ENCODE measurements at places on chromosomes 5 and 9.
A peak's percentile ranks its signal among the peaks of the same experiment; 100 is the strongest.

DNA sequence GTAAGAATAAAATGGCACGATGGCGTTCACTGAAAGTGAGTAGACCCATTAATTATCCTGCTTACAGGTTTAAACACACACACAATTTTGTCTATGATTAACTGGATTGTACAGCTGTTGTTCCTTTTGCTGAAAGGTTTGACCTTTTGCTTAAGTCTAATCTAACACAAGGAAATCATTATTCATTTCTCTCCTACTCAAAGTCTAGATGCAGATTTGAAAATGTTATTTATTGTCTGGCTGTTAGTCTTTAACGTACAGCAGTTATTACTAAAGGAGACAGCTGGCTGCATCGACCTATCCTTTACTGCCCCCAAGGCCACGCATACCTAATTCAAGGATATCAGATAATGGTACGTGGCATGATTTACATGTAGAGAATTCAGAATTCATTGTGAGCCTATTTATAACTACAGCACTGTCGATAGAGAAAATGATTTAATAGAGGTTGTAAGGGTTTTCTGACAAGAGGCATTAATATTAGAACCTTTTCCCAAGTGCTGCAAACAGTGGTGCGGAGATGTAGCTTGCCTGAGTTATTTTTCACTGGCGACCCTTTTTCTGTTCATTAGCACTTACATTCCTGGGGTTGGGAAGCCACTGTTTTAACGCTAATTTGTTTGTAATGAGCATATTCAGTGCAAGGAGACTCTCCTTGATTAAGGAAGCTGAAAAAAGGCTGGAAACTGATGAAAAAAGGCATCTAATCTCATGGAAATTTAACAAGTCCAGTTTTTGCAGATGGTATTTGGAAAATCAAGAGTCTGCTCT, 368.4 kb upstream of the GRAMD2B start:
- no peak for DNase-seq

GRCh38 chr5:172730981-172731679, 39.9 kb downstream of the DUSP1 start:
- DNase-seq: no peak

- DNase-seq: no peak
Measured at GRCh38 chr9:581673-582497, 259.6 kb upstream of the DMRT1 start.

DNA sequence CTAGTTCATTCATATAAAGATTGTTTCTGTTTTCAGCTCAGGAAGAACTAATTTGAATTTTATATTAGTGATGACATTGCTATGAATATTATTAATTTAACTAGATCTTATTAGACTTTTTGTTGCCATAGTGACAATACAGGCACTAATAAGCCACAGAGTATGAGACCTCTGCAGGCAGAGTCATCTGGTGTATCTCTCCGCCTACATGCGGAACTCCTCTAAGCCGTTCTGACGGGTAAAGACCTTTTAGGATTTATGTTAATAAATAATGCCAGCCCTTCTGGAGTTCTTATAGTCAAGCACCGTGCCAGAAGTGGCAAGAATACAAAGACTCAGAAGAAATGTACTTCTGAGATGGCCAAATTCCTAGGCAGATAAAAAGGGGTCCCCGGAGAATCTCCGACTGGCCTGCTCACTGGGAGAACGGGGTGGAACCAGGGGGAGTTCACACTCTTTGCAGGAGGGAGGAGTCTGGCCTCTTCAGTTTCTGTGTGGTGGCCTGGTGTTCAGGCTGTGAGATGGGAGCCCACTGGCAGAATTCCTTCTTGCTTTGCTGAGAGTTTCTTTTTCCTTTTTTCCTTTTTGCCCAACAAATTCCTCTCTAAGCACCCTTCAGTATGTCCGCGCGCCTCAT, 85.1 kb upstream of the IL12B start:
- no peak for DNase-seq

DNA sequence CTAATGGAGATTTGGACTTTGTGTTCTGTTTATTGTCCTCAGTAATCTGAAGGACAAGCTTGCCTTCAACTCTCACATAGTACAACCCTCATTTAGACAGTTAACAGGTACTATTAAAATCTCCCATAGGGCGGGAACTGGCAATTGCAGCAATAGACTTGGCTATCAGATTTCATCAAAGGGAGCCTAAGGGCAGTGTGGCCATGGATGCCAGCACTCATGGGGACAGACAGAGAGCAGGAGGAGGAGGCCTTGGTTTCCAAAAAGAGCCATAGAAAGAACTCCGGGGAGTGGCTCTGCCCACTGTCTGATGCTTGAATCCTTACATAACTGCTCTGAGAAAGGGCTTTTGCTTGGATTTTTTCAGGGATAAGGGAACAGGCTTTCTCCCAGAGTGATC, 6.8 kb downstream of the SLC36A1 start:
- DNase-seq: no peak

- peak; percentile 19 for DNase-seq
Measured at GRCh38 chr9:38720083-38720745, at the start of gene FAM240B. Gene FAM240B, minus strand, starts transcription at chr9:38720133. Its CDS starts 16,134 bp downstream, at chr9:38703999.

GRCh38 chr9:79433703-79434102, 138.1 kb upstream of the TLE4 start:
- DNase-seq: no peak

GRCh38 chr5:9239626-9240025, 306.2 kb downstream of the SEMA5A start:
- no peak for DNase-seq

GRCh38 chr9:518540-518939, 303.9 kb downstream of the DOCK8 start:
- no peak for DNase-seq

- no peak for DNase-seq
Measured at GRCh38 chr9:130692321-130692720, 1.3 kb upstream of the EXOSC2 start.
